Stimulated activated CD4-positive, alpha-beta T cell treated with anti-CD3 and anti-CD28 coated beads, Interleukin-15, amount 100 ng/mL, for 48 hours (primary cell): ENCODE measurements at places on chromosomes 16 and 17.
A peak's percentile ranks its signal among the peaks of the same experiment; 100 is the strongest.

- no peak for DNase-seq
These were observed 7.4 kb upstream of the MT1E start for GRCh38 chr16:56618138-56618537.

DNA sequence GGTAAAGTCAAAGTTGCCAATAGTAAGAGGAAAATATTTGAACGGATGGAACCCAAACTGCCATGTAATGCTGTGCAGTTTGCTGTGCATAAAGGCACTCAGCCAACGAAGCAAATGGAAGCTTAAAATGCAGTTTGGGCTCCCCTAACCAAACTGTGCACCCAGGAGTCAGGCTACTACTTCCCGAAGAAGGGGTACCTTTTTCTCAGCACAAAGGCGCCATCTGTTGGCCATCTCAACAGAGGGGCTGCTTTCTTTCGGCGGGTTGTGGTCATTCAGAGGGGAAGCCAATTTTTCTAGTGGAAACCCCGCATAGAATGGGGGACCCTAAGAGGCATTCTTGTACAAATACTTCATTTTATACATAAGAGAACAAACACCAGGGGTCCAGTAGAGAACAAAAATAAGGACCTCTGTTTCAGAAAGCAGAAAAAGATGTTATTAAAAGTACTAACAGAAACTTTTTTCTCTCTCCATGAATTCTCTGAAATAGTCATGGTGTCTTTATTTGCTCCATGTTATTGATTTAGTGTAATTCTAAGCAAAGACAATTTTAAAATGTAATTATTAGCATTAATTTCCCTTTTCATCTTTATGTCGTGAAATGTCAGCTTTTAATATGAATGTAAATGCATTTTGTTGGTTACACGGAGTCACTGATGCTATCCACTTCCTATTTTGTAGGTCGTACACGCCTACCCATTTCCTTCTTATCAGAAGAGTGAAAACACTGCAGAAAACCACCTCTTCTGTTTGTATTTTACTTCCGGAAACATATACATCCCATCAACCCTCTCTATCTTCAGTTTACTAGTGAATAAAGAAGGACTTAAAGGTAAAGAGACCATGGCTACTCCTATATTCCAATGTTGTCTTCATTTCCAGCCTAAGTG lies 453.3 kb downstream of the KCNJ2 start:
- DNase-seq: no peak

- no peak for DNase-seq
These were observed 22.3 kb upstream of the TEKT3 start for GRCh38 chr17:15363702-15364101.

DNA sequence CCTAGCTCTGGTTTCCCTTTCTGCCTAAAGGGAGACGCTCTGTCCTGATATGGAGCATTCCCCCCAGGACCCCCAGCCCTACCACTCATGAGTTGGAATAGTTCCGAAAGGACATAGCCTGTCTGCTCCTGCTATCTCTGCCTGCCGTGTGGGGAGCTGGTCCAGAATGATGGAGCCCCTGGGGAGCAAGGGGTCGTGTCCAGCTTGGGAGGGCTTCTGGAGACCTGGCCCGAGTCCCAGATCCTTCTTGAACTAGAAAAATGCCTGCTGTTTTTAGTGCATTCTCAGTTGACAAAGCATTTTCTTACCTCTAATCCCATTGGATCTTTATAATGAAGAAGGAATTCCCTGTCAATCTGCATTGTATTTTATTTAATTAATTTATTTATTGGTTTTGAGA lies 9.1 kb upstream of the GRN start:
- DNase-seq: no peak

GRCh38 chr17:38617967-38618760 lies 12.4 kb upstream of the SRCIN1 start:
- no peak for DNase-seq

GRCh38 chr16:5028950-5029475 lies 4.7 kb downstream of the NAGPA start:
- no peak for DNase-seq

DNA sequence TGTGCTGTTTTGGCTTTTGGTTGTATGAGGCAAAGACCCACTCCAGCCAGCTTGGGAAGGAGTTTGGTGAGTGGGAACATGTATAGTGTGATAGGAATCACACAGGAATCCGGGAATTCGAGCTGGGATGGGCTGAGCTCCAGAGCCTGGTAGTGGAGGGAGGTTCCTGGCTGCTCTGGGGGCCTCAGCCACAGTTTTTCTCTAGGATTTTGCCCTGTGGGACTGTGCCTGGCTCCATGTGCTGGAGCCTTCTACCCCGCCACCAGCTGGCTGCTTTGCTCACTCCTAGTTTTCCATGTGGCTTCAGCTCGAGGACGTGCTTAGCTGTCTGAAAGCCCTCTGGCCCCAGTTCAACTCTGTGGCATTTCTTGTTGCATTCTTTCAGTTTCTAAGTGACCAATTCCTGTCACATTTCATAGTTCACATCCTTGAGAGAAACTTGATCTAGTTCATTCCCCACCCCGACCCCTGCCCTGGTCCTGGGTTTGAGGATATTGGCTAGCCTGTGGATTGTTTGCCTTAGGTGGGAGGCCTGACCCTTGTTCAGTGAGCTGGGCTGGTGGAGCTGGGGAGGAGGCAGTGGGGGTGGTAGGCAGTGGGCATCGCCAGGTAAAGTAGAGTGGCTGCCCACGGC lies 5.0 kb downstream of the SEC14L1 start:
- DNase-seq: no peak

DNA sequence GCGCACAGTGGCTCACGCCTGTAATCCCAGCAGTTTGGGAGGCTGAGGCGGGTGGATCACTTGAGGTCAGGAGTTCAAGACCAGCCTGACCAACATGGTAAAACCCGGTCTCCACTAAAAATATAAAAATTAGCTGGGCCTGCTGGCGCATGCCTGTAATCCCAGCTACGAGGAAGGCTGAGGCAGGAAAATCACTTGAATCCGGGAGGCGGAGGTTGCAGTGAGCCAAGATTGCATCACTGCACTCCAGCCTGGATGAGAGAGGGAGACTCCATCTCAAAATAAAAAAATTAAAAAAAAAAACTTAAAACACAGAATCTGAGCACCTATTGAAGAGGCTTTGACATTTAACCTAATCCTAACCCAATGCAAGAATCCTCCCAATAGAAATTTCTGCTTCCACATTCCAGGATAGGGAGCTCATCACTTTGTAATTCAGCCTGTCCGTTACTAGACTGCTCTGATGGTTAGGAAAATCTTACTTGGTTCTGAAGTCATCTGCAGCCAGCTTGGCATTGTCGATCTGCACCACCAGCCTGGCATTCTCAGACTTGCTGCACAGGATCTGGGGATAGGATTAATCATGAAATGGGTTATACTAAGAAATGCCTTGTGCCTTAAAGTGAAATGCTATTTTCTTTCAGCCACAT lies 2.1 kb downstream of the KRT33B start:
- no peak for DNase-seq

GRCh38 chr17:27327397-27327796 lies 33.5 kb downstream of the WSB1 start:
- DNase-seq: no peak

GRCh38 chr17:32515677-32516383 lies 29.0 kb downstream of the CDK5R1 start:
- DNase-seq: no peak

- DNase-seq: no peak
These were observed 15.4 kb upstream of the SEZ6 start for GRCh38 chr17:29021226-29021625.

GRCh38 chr16:64253096-64253495 lies 868.8 kb downstream of the CDH11 start:
- no peak for DNase-seq

- no peak for DNase-seq
These were observed 113.4 kb upstream of the RCVRN start for GRCh38 chr17:10018461-10018891.

DNA sequence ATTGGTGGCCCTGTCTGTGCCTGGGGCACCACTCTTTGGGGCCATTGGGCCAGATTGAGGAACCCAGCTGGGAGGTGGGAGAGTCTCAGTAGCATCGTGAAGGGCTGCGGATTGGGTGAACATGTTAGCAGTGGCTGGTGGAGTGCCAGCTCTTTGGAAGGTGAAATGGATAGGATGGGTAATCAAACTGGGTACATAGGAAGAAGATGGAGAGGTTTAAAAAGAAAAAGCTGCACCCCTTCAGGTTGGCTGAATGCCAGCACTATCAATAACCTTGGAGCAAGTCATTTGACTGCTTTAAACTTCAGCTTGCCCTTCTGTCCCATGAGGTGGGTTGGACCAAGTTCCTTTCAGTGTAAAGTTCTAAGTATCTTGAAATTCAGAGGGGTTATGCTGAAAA lies 95.0 kb downstream of the RPTOR start:
- no peak for DNase-seq

DNA sequence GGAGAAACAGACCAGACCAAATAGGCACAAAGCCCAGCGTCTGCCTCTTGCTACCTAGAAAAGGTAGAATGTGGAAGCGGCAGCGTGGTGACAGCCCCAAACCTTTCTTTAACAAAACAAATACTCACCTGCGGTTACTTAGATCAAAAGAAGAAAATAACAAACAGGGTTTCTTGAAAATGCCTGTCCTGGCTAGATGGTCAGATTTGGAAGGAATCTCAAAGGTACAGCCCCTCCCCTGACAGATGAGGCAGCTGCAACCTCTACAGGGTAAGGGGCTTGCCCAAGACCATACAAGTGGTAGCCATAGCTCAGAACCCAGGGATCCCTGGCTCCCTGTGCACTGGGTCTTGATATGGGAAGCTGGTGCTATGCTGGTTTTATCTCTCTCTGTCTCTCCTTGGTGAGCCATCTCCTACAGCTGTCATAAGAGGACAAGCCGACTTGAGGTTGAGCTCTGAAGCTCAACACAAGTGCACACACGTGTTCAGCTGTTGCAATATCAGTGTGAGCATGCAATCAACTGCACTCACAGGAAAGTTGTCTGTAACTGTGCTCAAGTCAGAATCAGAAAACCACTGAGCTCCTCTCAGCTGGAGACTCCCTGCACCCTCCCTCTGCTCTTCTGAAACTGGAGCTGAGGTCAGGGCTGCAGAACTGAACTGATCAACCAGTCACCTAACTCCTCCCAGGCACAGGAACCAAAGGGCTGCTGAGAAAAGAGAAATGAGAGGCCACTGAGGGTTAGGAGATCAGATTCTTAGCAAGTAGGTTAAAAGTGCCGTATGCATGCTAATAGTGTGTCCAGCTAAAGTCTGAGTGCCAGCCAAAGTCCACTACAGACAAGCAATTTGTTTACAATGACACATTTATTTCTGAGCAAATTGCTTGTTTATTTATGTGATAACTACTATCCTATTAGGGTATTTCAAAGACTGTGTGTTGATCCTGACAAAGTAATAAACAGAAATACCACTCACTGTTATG lies 6.1 kb upstream of the RNF157 start:
- DNase-seq: peak; percentile 71

- DNase-seq: no peak
These were observed 198.5 kb upstream of the WSCD1 start for GRCh38 chr17:5871666-5872065.

- no peak for DNase-seq
These were observed 67.8 kb downstream of the GP2 start for GRCh38 chr16:20259541-20259940.

GRCh38 chr16:28089205-28089991 lies 25.9 kb upstream of the GSG1L start:
- no peak for DNase-seq

- no peak for DNase-seq
These were observed 163.3 kb upstream of the GSE1 start for GRCh38 chr16:85449885-85450245.

DNA sequence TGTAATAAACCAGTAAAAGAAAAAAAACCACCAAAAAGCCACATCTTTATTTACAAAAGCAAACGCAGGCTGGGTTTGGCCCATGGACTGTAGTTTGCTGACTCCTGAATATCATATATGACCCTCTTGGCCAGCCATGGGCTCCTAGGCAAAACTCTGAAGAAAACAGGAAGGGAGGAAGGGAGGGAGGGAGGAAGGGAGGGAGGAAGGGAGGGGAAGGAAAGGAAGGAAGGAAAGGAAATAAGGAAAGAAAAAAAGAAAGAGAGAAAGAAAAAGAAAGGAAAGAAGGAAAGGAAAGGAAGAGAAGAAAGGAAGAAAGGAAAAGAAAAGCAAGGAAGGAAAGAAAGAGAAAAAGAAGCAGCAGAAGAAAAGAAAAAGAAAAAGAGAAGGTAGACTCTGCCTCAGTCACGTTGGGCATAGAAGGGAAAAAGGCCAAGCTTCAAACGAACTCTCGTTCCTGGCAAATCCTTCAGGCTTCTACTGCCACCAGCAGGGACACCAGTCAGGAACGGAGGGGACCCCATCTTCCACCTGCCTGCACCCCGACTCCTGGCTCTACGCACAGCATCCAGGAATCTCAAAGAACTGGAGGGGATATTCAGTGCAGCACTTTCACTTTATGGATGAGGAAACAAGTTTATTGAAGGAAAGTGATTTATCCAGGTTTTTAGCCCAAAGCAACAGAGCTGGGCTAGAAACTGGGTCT lies 22.1 kb downstream of the CDC42EP4 start:
- DNase-seq: no peak

- DNase-seq: no peak
These were observed 3.3 kb downstream of the STX4 start for GRCh38 chr16:31036691-31037090.

- DNase-seq: no peak
These were observed 153.9 kb upstream of the CACNG3 start for GRCh38 chr16:24102209-24102660.

- no peak for DNase-seq
These were observed 3.2 kb upstream of the SCRN2 start for GRCh38 chr17:47844227-47844626.

DNA sequence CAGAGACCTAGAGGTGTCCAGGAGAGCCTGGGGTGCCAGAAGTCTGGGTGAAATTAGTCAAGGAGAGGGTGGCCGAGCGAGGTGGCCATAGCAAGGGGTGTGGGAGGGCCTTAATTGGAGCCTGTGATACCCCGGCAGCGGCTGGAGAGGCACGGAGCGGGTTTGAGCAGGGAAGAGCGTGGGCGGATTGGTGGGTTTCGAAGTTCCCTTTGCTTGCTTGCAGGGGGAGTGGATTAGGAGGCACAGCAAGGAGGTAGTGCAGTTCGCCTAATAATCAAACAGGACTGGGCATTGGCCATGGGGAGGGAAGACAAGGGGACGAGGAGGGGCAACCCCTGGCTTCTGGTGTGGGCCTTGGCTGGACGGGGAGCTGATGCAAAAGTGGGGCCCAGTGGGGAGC lies 5.4 kb upstream of the FAM83G start:
- no peak for DNase-seq
